ENCODE measurements at places on chromosomes 2 and 18.

- DNase-seq: no peak
These were observed 287.2 kb upstream of the GYPC start for GRCh38 chr2:126368758-126369157.

- no peak for DNase-seq
These were observed 244.8 kb downstream of the BABAM2 start for GRCh38 chr2:28135324-28135723.

DNA sequence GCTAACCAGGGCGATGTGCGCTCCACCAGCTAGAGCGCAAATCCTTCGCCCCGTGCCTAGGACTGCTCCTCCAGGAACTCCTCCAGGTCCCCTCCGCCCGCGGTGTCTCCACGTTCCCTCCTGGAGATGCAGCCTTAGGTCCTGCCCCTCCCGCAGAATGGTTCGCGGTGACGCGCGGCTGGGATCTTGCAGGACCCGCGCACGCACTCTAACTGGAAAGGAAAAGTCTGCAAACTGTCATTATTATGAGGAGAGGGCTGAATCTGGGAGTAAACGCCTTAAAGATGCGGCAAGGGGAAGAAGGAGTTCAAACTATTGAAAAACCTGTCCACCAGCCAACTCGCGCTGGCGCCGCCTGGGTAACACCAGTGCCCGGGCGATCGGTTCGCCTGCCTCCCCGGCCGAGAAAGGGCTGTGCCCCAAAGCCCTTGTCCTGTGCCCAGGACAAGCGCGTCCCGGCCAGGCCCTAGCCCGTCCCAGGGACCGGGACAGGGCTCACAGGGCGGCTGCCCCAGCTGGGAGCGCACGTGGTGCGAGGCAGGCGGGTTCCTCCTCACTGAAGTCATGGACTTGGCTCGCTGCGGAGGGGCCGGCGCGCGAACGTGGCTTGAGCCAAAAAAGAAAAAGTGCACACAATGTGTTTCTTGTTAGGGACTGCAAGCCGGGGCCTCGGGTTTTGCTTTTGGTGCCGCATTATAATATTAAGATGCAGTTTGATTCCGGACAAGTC lies 5.5 kb upstream of the ID2 start:
- no peak for DNase-seq

GRCh38 chr2:143828763-143829537 lies 691.0 kb downstream of the ZEB2 start:
- no peak for DNase-seq

DNA sequence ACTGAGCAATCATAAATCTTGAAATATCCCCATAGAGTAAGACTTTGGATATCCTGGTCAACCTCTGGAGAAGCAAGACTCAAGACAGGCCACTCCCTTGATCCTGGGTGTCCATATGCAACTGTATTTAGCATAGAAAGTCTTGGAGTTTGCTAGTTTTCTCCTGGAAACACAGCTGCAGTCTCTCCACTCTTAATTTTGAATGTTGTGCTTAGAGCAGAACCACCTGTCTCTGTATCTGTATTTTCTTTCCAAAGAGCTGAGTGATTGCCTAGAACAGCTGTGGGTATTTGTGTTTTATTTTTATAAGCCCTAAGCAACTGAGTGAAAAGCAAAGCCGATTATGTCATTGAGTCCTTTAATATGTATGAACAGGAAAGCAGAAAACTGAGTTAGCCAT lies 64.1 kb upstream of the ADAM23 start:
- no peak for DNase-seq

DNA sequence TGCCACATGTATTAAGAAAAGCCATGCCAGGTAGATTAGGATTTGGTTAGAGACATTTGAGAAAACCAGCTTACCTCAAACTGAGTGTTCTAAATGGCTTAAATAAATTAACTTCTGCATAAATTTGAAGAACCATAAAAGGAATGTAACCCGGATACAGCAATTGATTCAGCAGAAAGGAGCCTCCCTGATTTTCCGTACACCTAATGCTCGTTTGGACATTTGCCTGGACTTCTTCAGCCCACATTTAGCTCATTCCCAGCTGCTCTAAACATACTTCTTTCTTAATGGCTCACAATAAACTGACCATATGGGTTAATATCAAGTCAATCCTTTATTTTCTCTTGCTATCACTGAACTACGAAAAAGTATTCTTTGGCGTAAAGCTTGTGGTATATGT lies 392.4 kb downstream of the ZNF516 start:
- no peak for DNase-seq

DNA sequence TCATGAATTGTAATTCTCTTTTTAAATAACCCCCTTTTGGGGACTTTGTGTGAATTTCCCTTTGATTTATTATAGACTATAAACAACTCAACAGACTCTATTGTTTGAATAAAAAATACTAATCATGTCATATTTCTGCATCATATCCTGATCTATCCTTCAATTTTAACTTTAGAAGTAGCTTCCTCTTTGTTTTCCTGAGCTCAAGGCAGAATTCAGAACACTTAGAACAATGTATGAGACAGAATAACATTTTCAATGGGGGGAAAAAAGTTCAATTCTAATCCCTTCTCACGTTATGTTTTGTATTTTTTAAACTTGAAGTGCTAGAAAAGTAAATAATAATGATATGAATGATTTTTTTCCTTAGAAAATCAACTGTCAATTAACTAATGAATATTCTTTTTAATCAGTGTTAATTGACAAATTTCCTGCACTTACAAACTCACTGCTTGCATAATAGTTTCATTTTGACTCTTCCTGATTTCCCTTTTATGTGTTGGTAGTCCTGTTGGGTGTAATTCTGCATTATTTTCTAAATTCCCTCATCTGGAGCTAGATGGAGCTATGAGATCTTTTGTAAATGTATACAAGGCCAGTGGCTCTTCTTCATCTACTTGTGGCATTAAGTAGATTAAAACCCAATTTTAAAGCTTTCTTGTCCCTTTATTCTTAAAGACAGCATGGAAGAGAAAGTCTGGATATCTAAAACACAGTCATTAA lies 326.1 kb downstream of the PARD3B start:
- DNase-seq: no peak

DNA sequence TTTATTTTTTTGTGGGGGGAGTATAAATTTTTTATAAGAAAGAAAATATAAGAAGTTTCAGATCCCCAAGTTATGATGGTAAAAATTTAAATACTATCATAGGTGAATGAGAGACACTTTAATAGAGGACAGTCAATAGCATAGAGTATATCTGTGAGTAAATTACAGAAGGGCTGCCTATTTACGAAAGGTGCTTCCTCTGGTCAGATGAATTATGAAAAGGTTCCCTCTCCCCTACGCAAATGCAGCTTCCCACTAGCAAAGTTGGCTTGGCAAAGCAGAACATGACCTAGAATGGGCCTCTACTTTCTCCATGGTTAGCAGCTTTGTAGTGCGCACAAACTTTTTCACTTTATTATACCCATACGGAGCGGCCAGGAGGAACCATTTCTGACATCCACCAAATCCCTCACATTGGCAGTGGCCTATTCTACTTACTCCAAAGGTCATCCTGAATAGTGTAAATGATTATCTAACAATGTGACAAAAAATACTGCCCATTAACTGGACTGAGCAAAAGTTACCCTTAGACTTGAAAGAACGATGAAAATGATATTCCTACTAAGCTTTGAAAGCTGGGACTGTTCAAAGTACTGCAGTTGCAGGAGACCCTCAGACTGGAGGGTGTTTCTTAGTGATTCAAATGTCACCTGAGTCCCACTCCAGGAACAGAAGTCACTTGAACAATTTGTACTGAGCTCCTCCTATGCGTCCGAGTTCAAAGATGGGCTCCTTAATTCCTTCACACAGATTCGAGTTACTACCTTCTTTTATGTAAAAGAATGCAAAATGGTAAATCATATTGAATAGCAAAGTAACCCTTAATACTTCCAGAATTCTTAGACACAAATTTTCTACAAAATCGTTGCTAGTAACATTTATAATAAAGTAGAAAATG lies 148.5 kb downstream of the NOL4 start:
- no peak for DNase-seq

- peak; percentile 47 for DNase-seq
These were observed 1.4 kb downstream of the PSME4 start for GRCh38 chr2:53969285-53969967.
